ENCODE measurements at places on chromosomes 6 and 20.

GRCh38 chr6:154993710-154994109 is 1.4 kb upstream of the TIAM2 start:
- DNase-seq: no peak

- DNase-seq: no peak
Observed at GRCh38 chr20:574297-574942, 30.8 kb upstream of the CSNK2A1 start.

- peak; percentile 34 for DNase-seq
Observed at GRCh38 chr6:114342826-114343781, at the start of gene HS3ST5. HS3ST5 (minus strand) TSS chr6:114343023; CDS start chr6:114062845, 280,178 bp downstream.

GRCh38 chr6:135434095-135434494 is 63.4 kb downstream of the AHI1 start:
- DNase-seq: no peak

- DNase-seq: no peak
Observed at GRCh38 chr20:3784216-3784853, 2.2 kb downstream of the CENPB start.

DNA sequence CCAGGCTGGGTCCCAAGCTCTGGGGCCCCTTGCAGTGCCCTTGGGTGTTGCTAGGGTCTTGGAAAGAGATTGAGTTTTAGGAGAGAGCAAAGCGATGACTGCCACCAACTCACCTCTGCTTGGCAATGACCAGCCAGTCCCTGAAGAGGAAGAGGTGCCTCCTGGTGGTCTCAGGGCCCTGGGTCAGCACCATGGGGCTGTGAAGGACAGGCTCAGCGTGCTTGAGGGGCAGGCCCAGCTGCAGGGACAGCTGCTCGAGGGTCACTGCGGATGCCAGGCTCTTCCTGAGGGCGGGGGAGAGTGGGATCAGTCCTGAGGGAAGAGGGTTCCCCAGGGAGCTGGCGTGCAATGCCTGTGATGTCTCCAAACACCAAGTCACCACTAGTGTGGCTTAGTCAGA is 50.8 kb upstream of the TAGAP start:
- no peak for DNase-seq

- no peak for DNase-seq
Observed at GRCh38 chr6:32214126-32214525, 9.7 kb downstream of the NOTCH4 start.

DNA sequence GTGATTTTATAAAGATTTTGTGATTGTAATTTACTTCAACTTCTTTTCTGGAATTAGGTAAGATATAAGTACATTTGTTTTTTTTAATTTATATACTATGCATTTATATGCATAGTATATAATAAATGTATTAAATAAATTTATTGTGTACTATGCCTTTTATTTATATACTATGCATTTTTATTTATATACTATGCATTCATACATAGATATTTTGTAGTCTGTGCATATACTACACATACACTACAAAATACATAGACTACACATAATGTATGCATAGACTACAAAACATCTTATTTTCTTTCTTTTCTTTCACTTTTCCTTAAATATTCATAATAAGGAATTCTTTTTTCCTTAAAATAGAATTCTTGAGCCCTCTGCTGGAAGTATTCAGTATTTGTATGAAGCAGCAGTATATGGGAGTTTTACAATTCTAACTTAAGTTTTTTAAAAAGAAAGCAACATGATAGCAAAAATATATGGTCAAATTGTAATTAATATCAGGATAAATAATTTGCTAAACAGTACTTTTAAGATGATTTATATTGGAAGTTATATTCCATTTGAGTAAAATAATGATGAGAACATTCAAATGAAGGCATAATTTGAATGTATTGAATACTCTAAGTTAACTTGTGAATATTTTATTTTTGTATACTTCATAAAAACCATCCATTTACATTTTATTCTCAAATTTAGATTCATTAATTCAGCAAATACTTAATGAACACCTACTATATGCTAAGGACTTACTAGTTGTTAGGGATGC is 129.3 kb downstream of the KLHL32 start:
- DNase-seq: peak; percentile 13

DNA sequence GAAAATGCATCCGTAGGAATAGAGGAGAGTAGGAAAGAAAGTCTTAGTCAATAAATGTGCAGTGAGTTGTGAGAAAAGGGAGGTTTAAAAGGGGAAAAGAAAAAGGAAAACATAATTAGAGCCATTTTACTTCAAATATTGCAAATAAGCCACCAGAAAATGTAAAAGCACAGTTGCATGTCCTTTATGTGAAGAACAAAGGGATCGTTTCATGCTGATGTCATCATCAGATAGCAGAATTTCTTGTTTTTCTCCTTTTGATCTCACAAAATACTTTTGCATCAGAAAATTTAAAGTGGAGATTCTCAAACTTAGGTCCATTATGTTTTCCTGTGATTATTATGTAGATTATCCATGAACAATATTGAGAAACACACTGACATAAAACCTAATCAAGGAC is 166.7 kb downstream of the HAO1 start:
- DNase-seq: no peak

DNA sequence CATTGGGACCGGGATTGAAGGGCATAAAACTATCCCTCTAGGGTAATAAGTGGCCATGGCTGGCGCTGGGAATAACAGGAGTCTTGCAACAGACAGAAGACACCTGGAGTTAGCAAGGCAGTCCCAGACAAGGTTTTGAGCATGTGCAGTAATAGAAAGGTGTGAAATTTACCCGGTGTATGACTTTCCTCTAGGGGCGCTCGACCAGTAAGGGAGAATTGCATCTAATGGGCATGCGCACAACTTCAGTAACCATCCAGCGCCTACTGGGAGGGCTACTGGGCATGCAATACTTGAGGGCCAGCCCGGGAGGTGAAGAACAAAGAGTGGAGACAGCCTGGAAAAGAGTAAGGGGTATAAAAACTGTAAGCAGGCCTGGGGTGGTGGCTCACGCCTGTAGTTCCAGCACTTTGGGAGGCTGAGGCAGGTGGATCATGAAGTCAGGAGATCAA is 32.7 kb downstream of the SERPINB6 start:
- DNase-seq: no peak

GRCh38 chr6:155505608-155505989 is 50.0 kb upstream of the NOX3 start:
- no peak for DNase-seq

- DNase-seq: no peak
Observed at GRCh38 chr6:28771401-28772267, 152.2 kb downstream of the TRIM27 start.

DNA sequence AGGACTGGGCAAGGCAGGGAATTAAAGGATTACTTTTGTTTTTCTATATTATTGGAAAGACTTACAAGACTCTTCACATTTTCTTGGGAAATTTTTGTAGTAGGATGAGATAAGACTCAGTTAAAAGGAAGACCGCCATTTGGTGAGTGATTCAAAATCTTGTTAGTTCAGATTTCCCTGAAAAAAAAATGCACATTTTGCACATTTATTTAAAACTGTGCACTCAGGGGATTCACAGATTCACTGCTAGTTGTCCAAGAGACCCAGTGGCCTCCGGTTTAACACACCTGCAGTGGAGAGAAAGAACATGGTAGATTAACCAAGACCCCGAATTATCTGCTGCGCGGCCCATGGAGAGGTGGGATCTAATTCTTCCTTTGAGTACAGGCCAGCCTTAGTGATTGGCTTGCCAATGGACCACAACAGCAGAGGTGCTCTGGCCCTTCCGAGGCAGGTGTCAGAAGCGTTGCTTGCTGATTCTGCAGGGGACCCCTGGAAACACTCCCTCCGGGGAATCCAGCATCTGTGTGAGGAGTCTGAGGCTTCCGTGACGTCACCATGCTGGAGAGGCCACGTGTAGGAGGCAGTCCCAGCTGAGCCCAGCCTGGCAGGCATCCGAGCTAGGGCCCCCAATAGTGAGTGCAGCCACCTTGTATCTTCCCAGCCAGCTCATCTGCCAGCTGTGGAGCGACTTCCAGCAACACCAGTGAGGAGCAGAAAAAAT is 68.9 kb downstream of the ZNF217 start:
- no peak for DNase-seq

- DNase-seq: no peak
Observed at GRCh38 chr6:139133262-139134063, 1.4 kb upstream of the HECA start.

DNA sequence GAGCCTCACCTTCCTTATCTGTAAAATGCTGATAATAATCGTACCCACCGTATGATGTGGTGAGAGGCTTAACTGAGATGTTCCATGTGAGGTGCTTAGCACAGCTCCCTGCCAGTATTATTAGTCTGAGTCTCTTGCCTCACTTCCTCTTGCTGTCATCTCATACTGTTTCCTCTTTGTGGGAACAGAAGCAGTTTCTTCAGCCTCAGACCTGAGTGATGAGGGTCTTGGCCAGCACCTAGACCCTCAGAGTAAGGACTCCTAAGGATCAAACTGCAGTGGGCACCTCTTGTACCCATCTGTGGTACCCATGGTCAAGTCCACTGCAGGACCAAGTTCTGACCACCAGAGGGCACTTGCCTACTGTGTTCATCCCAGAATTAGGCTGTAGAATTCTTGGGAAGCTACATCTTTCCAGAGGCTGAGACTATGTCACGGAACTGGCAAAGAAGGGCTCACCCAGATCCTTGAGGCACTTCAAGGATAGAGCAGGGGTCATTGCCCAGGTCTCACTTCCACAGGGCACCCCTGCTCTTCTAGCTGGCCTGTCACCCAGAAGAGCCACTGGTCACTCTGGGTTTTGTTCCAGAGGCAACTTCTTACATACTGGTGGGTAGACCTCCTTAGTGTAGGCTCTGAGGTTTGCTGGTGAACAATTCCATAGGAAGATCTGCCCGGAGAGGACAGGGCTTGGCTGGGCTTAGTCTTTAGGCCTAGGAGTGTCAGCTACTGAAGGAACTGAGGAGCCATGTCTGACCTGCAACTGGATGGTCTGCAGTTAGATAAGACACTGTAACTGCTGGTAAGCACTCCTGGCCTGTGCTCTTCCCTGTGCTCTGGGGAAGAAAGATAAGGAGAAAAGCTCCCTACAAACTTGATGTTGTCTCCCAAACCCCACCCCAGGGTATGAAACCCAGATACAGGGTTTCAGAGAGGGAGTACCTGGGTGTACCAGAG is 20.6 kb upstream of the SGK2 start:
- peak; percentile 78 for DNase-seq

DNA sequence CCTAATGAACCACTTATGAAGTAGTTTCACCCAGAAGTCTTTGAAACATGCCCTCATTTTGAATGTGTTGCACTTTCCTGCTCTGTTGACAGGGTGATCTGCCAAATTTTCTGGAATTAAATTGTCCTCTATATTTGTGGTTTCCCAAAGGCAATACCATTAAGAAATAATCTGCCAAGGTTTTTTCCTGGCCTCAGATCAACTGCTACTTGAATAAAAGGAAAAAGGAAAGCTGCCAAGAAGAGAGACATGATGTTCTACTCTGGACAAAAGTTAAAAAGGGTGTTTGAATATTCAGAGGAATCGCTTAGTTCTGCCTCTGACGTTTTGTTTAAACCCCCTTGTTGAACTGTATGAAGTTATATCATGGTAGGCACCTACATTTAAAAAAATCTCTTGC is 37.4 kb upstream of the ARMH2 start:
- no peak for DNase-seq

- DNase-seq: peak; percentile 3
Observed at GRCh38 chr6:100657678-100658330, 193.1 kb upstream of the SIM1 start.

DNA sequence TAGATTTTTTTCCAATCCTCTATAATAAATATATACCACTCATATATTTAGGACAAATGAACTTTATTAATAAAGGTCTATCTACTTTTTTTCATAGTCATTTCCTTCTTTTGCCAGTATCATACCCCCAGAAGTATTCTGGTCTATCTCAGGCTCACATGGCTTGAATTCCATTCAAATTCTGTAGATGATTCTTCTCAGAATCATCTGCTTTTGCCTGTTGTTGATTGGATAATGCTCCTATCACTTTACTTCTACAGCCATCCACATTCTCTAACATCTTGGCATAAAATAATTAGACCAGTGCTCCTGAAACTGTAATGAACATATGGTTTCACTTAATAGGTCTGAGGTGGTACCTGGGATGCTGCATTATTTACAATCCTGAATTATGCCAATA is 121.2 kb downstream of the GFRAL start:
- peak; percentile 6 for DNase-seq

GRCh38 chr20:19012676-19013075 is 199.1 kb downstream of the SCP2D1 start:
- DNase-seq: peak; percentile 63

- DNase-seq: no peak
Observed at GRCh38 chr20:53941680-53942471, 128.5 kb downstream of the BCAS1 start.

GRCh38 chr20:23541330-23541729 is 27.0 kb downstream of the CST9L start:
- no peak for DNase-seq

DNA sequence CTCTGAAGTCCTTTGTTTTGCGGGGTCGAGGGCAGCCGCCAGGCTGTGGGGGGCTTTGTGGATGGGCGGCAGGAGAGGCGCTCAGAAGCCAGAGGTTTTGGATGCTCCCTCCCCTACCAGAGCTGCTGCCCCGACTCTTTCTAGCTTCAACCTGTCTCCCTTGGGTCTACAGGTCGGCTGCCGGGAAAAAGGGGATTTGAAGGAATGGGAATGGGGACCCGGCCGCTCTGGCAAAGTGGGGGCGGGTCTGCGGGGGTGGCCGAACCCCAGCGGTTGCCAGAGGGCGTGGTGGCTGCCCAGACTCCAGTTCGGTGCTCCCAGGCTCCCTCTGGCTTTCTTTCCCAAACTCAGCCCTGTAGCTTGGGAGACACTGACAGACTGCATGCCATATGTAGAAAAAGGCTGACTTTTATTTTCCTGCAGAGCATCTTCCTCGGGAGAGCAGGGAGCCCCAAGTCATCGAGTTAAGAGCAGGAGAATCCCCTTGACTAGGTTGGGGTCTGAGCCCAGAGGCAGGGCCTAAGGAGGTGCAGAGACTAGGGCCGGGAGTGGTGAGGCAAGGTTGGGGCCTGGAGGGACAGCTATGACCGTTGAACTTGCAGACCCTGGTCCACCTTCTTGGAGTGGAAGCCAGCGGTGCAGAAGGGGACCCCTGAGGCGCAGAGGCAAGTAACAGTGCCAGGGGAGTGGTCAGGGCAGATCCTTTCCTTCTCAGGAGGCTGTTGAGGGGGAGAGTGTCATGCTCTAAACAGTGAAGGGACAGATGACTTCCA is 1.4 kb upstream of the PPP1R18 start:
- peak; percentile 30 for DNase-seq

GRCh38 chr6:110617057-110617456 is 140.6 kb upstream of the SLC22A16 start:
- DNase-seq: no peak

GRCh38 chr20:38628580-38629470 is 27.2 kb downstream of the ARHGAP40 start:
- DNase-seq: no peak

DNA sequence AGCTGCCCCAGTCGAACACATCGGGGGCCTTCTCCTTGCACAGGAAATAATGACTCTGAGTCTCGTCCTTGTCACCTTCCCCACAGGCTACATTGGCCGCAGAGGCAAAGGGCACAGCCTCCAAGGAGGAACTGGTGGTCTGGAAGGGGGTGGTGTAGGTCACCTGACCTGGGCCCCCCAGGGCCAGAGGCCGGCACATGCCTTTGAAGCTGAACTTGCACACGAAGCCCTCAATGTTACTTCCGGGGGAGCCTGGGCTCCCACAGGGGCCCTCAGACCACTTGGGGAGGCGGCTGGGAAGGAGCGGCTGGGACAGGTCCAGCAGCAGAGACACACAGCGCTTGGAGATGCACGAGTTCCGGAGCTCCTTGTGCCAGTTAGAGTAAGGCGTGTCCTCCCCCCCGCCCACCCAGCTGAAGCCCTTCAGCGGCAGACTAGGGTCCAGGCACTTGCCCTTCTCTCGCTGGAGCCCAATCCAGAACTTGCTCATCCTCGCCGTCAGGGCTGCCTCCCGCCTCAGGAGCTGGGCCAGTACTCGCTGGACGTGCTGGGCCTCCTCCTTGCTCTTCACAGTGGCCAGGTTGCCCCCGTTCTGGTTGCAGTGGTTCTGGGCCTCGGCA is 578 bp downstream of the CD93 start:
- no peak for DNase-seq
